CD4-positive, alpha-beta T cell treated with Interferon alpha-2 for 1 hour (primary cell): ENCODE measurements at places on chromosomes 16 and 17.

DNA sequence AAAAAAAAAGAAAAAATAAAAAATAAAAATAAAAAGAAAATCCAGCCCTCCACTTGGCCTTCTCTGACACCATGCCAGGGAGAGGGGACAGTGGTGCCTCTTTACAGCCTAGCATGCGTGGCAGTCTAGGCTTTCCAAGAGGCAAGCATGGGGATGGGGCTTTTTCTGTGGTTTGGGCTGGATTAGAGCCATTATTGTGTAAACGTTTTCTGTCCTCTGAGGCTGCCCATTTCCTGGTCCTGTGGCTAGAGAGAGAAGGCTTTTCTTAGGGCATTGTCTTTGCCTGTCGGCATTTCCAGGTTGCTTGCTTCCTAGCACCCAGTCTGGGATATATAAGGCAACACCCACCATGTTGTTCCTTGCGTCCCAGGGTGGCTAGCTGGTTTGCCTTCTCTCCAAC, 2.7 kb upstream of the DHRS7B start:
- DNase-seq, result no peak

- DNase-seq, result no peak
Observed at GRCh38 chr17:37642681-37643080, 565 bp downstream of the DDX52 start.

GRCh38 chr17:16512011-16512410, 20.0 kb upstream of the LRRC75A start:
- DNase-seq, result no peak

- DNase-seq, result no peak
Observed at GRCh38 chr16:53142823-53143568, 88.2 kb downstream of the CHD9 start.

DNA sequence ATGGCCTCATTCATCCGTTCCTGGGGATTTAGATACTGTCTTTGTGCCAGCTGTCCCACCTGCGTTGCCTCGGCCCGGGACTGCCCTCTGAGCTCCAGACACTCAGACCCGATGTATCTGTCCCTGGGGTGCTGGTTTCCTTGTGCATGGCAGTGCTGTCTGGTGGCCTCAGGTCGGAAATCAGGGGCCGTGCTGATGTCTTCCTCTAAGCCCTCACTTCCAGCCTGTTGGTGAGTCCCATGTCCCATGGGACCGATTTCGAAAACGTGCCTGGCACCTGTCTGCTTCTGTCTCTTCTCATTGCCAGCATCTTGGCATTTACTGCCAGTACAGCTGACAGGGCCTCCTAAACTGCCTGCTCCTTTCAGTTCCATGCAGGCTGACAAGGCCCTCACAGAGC, 22.1 kb downstream of the NT5M start:
- DNase-seq, result no peak

- DNase-seq, result no peak
Observed at GRCh38 chr17:50642722-50643656, 8.3 kb downstream of the ABCC3 start.

DNA sequence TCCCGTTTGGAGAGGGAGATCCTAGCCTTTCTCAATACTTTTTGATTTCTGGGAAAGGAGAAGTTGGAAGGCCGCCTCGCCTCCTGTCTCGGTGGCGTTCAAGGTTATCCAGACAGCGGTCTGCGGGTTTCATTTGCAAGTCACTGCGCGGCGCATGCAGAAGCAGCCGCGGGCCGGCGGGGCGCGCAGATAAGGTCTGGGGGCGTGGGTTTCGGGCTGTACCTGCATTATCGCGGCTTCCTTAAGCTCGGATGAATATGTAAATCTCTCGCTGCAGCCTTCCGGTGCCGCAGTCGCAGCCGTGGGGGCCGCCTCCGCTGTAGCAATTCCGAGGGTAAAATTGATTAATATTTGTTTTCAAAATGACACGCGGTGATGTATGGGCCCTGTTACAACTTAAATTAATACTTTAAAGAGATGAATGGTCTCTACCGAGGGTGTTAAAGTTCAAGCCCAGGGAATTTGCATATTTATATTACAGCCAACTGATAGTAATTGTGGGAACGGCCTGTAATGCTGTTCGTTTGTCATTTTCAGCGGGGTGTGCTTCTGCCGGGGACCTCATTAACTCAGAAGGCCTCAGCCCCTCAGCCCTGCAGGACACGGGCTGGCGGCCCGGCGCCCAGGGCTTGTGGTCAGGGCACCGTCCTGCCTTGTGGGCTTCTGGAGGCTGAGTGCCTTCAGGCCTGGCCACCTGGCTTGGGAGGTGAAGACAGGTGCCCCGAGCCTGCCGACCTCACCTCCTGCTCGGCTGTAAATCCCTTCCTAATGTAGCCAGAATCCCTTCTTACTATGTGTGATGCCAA, 99.4 kb downstream of the CYLD start:
- peak; percentile 37 for DNase-seq

DNA sequence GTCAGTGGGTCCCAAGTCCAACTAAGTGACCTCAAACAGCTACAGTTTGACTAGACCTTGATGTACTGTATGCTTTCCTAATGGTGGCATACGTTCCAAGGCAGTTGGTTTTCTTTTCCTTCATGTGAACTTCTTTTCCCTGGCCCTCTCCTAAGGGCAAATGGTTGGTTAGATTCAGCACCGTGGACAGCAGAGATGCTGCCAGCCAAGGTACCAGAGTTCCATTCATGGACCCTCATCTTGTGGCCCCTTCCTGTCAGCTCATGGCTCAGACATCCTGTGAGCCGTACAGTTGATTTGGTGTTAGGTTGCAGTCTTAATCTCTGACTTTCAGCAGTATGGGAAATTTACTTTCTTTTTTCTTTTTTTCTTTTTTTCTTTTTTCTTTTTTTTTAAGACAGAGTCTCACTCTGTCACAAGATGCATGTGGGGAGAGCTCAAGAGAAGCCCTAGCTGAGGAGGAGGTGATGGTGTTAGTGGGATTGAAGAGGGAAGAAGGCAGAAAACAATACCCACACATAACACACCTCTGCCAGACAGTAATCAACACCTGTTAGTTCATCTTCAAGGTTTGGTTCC, 122.4 kb downstream of the USP31 start:
- no peak for DNase-seq

- DNase-seq, result no peak
Observed at GRCh38 chr17:79920751-79921410, 81.6 kb upstream of the CBX4 start.

DNA sequence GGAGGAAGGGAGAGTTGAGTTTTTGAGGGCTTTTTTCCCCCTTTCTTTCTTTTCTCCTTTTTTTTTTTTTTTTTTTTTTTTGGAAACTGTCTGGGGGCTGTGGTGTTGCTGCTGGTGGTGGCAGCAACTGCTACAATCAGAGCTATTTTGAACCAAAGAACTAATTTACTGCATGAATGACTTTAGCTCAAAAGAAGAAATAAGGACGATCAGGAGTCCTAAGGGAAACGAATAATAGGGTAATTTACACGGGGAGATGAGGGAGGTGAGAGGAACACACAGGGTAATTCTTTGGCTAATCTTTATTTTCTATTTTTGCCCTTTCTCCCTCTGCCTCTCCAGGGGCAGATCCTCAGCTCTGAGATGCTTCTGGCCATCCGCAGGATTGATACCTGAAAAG, 119.8 kb downstream of the TMEM132E start:
- DNase-seq, result no peak

- no peak for DNase-seq
Observed at GRCh38 chr17:80017226-80018010, 18.3 kb downstream of the TBC1D16 start.

GRCh38 chr17:3803308-3803640, 2.3 kb upstream of the ITGAE start:
- no peak for DNase-seq

- no peak for DNase-seq
Observed at GRCh38 chr17:6069539-6070429, at the start of gene WSCD1. TSS of gene WSCD1 (plus strand) at chr17:6070379. CDS start at chr17:6080659, 10,280 bp downstream.

GRCh38 chr16:4324492-4325252, 8.8 kb downstream of the GLIS2 start:
- no peak for DNase-seq

GRCh38 chr17:19762515-19762961, 14.4 kb upstream of the ALDH3A1 start:
- peak; percentile 63 for DNase-seq

GRCh38 chr16:86059253-86060171, 160.6 kb downstream of the IRF8 start:
- no peak for DNase-seq

GRCh38 chr16:28495098-28495793, 803 bp downstream of the APOBR start:
- no peak for DNase-seq

DNA sequence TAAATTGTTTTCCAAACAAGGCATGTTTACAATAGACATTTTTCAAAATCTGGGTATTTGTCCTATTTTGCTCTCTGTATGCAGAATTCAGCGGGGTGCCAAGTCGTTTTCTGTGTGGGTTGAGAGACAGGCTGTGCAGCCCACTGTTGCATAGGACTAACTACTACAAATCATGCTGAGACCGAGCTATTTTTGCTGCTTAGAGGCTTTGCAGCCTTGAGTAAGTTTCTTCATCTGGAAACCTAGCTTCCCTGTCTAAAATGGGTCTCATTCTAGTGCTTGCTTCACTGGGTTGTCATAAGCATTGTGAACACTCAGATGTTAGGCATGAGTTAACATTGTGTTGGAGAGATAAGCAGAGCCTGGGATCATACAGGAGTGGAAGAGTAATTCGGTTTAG, 1.3 kb downstream of the PRPSAP2 start:
- no peak for DNase-seq

GRCh38 chr16:53608094-53608493, 95.6 kb downstream of the RPGRIP1L start:
- no peak for DNase-seq

GRCh38 chr16:87982581-87983041, 31.4 kb downstream of the BANP start:
- DNase-seq, result no peak

- DNase-seq, result peak; percentile 57
Observed at GRCh38 chr16:695355-696089, 5.3 kb upstream of the WDR24 start.

DNA sequence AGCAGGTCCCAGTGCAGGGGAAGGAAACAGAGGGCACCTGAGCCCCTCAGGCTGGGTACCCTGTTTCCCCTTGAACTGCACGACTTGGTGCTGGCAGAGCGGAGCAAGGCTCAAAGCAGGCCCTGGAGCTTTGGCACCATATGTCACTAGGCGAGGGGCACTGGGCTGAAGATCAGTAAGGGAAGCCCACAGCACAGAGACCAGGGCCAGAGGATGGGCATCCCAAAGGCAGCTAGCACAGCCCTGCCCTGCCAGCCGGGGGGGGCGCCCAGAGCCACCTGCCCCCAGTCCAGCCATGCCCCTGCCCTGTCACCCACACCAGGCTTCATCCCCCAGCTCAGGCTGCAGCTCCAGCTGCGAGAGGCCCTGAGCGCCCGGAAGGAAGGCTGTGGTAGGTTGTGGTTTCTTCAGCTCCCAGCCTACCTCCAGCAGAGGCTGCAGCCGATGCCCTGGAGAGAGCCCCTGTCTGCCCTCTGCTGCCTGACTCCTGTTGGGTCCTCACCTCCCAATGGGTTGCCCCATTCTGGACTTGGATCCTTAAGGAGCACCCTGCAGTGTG, 10.9 kb downstream of the NHERF1 start:
- DNase-seq, result peak; percentile 53

GRCh38 chr17:49798182-49798581, 9.7 kb downstream of the KAT7 start:
- no peak for DNase-seq

GRCh38 chr17:75639771-75640555, 6.7 kb downstream of the SMIM5 start:
- no peak for DNase-seq

GRCh38 chr17:77692571-77693161, 265.8 kb upstream of the TNRC6C start:
- peak; percentile 17 for DNase-seq

DNA sequence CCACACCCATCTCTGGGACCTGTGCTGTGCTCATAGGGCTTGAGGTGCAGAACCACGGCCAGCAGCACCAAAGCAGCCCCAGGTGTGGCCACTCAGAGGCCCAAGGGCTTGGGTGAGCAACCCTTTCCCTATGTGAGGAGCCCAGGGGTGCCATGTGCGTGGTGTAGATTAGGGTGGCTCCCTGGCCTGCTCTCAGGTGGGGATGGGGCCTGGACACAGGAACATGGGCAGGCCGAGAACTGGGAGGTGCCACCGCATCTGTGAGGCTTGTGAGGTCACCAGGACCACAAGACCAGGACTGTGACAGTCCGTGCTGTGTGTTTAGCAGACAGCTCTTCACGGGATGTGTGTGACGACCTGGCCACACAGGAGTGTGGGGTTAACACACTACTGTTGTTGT, 103.5 kb upstream of the ZNF750 start:
- no peak for DNase-seq

GRCh38 chr17:65235284-65235683, 98.1 kb downstream of the RGS9 start:
- no peak for DNase-seq

DNA sequence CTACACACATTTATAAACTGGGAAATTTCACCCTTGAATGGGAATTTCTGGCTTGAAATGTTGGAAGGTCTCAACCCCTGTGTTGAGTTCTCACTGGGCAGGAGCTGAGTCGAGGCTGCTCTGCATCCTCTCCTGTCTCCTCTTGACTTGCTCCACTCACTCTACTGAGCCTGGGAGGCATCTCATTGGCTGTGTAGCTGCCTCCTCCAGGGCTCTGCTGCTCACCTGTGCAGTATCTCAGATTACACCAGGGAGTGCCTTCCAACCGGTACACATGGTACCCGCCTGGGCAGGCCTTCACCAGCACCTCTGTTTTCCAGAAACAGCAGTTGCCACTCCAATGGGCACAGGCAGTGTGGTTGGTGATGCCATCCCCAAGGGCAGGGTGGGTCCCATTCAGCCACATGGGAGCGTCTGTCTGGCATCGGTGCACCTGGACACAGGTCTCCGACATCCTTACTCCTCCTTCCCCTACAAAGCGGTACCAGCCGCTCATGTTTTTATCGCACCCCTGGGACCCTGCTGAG, 3.7 kb downstream of the GP2 start:
- no peak for DNase-seq

GRCh38 chr17:65978871-65979270, 213.1 kb downstream of the CEP112 start:
- DNase-seq, result no peak

GRCh38 chr17:78567991-78568390, 9.2 kb downstream of the DNAH17 start:
- DNase-seq, result no peak

DNA sequence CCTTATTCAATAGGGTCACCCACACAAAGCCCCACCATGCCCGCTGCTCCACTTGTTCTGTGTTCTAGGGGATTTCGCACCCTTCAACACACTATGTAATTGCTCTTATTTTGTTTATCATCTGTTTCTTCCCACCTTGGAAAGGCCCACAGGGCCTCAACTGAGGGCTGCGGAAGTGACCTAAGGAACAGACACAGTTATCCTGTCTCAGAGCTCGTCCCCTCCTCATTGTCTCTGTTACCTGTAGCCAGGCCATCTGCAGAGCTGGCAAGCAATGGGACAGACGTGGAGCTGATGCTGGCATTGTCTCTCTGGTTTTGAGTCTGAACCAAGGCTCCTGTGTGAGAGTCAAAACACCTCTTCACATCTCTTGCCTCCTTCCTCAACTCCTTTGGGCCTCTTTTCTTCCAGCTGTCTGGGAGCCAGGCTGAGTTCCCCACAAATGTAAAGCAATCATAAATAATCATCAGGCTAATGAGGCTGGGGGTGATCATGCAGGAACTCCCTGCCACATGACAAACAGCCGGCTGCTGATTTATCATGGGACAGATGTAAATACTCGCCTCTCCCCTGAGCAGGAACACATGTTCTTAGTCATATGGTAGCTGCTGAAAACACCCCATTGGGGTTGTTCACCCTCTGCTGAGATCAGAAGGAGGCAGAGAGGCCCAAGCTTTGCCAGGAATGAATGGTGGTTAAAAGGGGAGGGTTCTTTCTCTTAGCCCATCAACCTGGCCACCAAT, 71.9 kb downstream of the AXIN2 start:
- DNase-seq, result no peak

- DNase-seq, result no peak
Observed at GRCh38 chr16:76235426-76235825, 41.8 kb upstream of the CNTNAP4 start.
